ENCODE measurements at places on chromosomes 7 and 10. TPM values are rescaled to one million over a fixed set of nuclear protein-coding genes. Genes with fewer than 3 reads are reported as not detected.

CCDC3 gene
- 0.94 TPM for total RNA-seq

NACAD gene
- total RNA-seq: 0.29 TPM

NSMCE4A gene
- 61.6 TPM for total RNA-seq

EBLN1 gene
- total RNA-seq: not detected

CFAP43 gene
- total RNA-seq: 0.13 TPM

WNT8B gene
- total RNA-seq: not detected

ZNF503 gene
- total RNA-seq: 13.9 TPM

HTRA1 gene
- total RNA-seq: 64.3 TPM
